ENCODE measurements at places on chromosomes 7 and 10.

- DNase-seq = no peak
These were observed 39.9 kb upstream of the LEP start for GRCh38 chr7:128201067-128201689.

DNA sequence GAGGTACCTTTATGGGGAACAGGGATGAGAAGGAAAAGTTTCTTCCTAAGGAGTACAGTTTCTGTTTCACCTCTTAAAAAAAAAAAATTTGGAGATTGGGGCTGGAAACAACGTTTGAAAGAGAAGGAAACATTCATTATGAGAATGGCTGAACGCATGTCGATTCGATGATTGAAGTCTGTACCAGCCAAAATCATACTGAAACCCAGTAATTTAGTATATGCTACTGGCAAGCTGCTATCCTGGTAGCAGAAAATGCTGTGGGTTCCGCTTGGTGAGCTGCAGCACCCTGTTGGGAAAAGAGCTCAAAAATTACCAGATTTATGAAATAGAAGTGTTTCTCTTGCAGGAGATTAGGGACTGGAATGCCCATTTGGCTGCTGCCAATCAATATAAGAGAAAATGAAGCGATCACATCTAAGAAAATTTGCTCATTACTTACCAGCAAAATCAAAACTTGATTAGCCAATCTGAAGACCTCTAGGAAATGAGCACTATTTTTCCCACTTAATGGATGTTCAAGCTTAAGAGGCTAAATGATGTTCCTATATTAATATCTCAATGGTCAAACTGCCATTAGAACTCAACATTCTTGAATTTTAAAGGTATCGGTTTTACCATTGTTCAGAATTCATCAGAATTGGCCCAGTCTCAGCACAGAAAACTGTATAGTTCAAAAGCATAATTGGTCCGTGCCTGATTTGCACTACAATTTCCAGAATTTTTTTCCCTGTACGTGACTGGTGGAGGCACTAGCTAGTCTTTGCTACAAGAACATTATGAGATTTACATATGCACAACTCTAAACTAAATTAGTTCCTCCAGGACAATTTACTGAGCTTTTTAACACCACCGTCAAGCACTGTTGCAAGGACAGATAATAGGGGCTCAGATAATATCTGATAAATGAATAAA lies 1.2 kb upstream of the ITGB1 start:
- DNase-seq = peak; percentile 37

- DNase-seq = no peak
These were observed 255.1 kb downstream of the OTUD1 start for GRCh38 chr10:23693925-23694324.

DNA sequence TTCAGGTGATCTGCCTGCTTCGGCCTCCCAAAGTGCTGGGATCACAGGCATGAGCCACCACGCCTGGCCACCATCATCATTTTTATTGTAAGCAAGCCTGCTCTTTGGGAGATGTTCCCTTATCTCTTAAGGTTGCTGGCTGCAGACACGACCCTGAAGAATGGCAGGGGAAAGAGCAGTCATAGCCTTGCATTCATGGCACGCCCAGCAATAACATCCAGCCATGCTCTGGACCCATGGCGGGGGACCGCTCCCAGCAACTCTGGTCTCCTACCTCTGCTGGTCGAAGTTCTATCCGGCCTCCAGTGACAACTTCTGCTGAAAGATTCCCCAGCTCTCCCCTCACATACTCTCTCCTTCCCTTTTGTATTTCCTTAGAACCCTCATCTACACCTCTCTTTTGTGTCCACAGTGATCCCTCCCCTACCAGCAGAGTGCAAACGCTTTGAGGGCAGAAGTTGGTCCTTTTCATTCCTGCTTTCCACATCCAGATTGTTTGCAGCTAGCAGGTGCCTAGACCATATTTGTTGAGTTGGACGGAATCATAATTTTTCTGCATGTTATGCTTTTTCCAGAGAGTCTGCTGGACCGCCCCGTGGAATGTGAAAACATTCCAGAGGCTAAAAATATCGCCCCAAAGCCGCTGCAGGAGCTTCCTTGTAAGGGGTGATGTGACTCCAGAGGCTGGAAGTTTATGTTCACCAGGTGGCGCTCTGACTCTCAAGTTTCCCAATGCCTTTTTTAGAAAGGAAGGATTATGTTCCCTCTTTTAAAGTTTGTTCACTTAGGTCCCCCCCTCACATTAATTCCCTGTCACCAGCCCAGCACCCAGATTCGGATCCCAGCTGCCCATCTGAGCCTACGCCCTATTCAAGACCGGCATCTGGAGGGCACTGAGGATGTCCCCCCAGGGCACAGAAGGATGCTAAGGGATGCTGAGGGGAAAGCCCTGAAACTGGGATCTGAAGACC lies 4.3 kb upstream of the MARVELD1 start:
- DNase-seq = peak; percentile 80

- no peak for DNase-seq
These were observed 33.9 kb upstream of the IKZF1 start for GRCh38 chr7:50270531-50271018.

GRCh38 chr7:27873981-27874957 lies 134.3 kb downstream of the TAX1BP1 start:
- peak; percentile 17 for DNase-seq

DNA sequence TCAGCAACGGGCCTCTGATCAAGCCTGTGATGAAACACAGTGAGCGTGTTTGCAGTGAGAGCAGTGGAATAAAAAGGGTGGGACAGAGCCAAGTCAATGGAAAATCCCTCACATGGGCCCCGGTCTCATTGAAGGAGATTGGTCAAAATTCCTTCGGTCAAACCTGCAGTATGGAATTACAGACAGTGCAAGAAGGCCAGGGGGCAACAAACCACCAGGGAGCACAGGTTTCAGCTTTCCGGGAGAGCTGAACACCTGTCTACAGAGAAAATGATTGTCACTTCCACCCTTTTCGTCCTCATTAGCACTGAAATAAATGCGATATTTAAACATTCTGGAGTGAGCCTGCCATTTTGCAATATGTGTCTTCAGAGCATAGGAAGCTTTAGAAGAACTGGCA lies 92.9 kb downstream of the GPR26 start:
- no peak for DNase-seq

DNA sequence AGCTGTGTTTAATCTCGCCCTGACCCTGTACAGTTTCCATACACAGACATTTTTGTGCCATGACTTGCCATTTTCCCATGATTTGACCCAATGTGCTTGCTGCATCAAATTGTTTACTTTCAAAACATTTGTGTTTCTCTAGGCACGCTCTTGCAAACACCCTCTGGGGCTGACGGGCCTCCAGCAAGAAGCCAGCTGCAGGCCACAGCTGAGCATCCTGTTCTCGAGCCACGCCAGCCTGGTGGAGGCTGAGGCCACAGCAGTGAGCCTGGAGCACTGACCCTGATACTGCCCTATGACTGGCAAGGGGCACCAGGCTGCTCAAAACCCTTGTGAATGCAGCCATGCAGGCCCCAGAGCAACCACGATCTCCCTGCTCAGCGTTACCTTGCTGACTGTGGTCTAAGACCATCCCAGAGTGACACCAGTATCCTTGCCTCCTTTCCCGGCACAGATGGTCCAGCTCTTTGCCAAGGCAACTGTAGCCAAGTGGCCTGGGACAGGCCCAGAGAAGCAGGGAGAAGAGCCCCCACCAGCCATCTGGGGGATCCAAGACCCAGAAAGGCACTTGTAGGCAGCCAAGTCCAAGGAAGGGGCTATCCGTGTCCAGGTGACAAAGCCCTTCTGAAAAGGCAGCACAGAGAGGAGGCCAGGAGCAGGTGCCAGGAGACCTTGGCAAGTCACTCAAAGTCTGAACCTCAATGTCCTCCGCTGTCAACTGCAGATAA lies 78.5 kb downstream of the OAT start:
- peak; percentile 17 for DNase-seq

- peak; percentile 42 for DNase-seq
These were observed 75.9 kb upstream of the HGF start for GRCh38 chr7:81845744-81846241.

- DNase-seq = no peak
These were observed 80.5 kb downstream of the KCNMA1 start for GRCh38 chr10:77556990-77557601.

GRCh38 chr7:37410305-37411229 lies 38.1 kb downstream of the ELMO1 start:
- no peak for DNase-seq

- no peak for DNase-seq
These were observed 346.8 kb upstream of the AOAH start for GRCh38 chr7:37071124-37071523.

GRCh38 chr7:129612112-129613015 lies 844 bp downstream of the NRF1 start:
- peak; percentile 37 for DNase-seq

GRCh38 chr7:101913247-101913721 lies 95.9 kb downstream of the CUX1 start:
- DNase-seq = no peak

All from HCEC 1CT (cell line).